MCF 10A (cell line): ENCODE measurements at places on chromosomes 7 and 10. TPM values are rescaled to one million over a fixed set of nuclear protein-coding genes. Genes with fewer than 3 reads are reported as not detected.

PSMC2 gene
- 98.3 and 98.8 TPM in 2 replicates for total RNA-seq

LIPJ gene
- total RNA-seq: not detected in 2 replicates

ZP3 gene
- 5.6 TPM in 2 replicates for total RNA-seq

ZNF488 gene
- total RNA-seq: 0.12 TPM in 2 replicates

SMARCD3 gene
- total RNA-seq: 3.8 and 5.3 TPM in 2 replicates
